Activated CD4-positive, alpha-beta T cell treated with anti-CD3 and anti-CD28 coated beads, Interleukin-2, amount 50 U/mL, for 16 hours (primary cell): ENCODE measurements at places on chromosomes 4 and X.
A peak's percentile ranks its signal among the peaks of the same experiment; 100 is the strongest.

GRCh38 chrX:13891377-13892140, 74.7 kb upstream of the GPM6B start:
- DNase-seq = no peak

DNA sequence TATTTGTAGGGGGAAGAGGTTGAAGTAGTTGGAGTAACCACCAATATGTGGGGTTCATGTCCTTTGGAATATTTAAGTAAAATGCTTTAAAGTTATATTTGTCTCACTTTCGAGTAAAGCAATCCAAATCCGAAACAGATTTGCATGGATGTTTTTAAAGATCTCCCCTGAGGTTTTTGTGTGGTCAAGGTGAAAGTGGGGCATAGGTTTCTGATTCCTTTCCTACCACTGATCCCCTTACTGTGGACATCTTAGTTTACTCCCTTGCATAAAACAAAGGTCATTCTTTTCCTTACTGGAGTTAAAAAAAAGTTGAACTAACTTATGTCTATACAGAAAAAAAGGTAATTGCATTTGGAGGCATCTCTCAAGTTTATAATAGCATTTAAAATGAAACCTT, 71.9 kb upstream of the PHOX2B start:
- DNase-seq = no peak

DNA sequence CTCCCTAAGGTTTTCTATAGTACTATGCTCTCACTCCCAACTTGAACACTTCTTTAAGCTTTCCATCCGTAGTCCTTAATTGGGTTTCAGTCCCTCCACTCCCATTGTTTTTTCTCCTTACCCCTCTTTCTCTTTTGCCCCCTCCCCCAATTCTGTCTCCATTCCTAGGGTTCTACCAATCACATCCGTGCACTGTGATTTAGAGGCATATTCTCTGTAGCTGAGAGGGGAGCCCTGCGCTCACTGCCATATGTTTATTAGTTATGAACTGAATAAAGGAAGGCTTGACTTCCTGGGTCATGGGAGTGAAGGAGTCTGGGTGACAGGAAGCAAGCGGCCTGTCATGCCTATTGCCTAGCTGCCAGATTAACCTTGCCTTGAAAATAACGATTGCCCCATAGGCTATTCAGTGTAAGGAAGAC, 471 bp downstream of the MCTS1 start:
- peak; percentile 53 for DNase-seq

DNA sequence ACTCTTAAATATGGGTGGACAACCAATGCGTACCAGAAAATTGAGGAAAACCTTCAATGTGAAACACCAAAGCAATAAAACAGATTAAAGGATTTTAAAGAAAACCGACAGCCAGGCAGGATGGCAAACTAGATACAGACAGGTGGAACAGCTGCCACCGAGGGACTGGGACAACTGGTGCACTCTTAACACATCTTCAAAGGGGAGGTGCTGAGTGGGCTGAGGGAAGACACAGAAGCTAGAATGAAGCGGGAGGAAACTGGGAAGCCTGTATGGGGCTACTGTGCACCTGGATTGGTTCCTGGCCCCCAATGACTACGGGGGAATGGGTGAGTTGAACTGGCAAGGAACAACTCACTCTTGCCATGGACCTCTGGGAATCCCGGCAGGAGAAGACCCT, 20.7 kb downstream of the ZNF280C start:
- no peak for DNase-seq

DNA sequence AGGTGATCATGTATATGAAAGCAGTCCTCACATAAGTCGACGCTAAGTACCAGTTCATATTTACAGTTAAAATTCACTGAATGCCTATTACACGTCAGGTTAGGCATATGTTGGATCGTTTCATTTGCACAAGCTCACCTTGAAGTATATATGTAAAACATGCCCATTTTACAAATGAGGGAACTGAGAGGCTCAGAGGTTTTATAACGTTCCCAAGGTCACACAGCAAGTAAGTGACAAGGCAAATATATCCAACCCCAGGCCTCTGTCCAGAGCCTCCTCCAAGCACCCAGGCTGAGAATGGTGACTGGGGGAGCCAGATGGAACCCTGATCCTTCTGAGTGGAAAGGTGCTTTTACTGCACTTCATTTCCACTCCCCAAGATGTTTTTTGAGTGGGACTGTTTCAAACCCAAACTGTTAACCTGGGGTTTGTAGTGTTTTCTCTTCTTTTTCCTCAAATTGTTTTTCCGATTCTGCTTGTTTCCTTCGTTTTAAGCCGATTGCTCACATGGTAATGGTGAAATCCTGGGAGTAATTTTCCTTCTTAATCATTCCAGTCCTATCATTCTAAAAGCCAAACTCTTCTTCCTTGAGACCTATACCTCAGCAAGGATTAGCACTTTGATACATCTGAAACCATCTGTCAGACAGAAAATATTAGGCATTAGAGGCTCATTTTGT, 791 bp downstream of the SMIM20 start:
- DNase-seq = no peak

DNA sequence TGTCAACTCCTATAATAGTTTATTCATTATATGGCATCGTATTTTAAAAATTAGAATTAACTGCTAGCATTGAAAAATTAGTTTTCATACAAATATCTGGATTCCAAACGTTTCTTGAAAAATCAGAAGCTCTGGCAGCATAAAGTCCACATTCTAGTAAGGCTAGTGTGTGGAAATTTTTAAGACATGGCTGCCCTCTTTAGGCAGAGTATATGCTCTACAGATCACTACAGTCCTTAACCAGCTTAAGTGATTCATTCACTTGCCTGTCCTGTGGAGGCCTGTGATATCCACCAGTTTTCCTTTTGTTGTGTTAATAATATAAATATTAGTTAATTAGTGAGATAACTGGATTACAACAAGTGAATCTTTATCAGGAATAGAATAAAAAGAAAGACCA, 287.2 kb downstream of the OPHN1 start:
- DNase-seq = peak; percentile 2

DNA sequence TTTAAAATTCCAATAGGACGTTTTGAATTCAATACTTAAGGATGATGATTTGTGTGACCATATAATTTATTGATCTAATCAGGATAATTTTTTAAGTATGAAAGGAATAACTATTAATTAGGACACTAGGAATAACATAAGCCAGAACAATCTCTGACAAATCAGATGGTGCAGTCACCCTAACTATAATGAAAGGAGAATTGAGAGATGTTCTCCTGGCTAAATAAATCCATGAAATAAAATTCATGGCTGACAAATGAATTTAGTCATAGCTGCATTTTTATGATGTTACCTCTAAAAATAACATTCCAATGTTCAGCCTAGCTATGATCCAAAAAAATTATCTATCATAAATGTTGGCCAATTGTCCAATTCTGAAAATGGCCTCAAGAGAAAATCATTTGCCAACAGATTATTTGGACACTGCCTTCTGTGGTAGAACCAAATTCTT, 190.6 kb upstream of the NEIL3 start:
- DNase-seq = no peak

- DNase-seq = no peak
These were observed 62.0 kb downstream of the AWAT2 start for GRCh38 chrX:69987691-69988090.

DNA sequence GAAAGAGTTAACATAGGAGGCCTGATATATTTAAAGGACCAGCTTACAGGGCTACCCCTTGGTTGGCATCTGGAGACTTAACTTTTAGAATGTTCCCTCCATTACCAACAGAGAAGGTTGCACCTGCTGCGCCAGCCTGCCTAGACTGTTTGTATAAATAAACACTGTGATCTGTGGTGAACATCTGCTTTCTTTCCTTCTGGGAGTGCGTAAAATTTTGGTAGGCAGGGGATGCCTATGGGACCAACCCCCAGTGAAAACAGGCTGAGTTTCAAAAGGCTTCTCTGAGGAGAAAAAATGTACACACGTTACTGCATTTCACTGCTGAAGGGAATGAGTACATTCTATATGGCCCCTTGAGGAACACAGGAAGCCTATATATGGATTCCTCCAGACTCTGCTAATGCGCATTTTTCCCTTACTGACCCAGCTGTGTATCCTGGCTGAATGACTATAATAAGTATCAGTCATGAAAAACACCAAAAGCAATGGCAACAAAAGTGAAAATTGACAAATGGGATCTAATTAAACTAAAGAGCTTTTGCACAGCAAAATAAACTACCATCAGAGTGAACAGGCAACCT, 13.8 kb downstream of the CENPC start:
- no peak for DNase-seq

DNA sequence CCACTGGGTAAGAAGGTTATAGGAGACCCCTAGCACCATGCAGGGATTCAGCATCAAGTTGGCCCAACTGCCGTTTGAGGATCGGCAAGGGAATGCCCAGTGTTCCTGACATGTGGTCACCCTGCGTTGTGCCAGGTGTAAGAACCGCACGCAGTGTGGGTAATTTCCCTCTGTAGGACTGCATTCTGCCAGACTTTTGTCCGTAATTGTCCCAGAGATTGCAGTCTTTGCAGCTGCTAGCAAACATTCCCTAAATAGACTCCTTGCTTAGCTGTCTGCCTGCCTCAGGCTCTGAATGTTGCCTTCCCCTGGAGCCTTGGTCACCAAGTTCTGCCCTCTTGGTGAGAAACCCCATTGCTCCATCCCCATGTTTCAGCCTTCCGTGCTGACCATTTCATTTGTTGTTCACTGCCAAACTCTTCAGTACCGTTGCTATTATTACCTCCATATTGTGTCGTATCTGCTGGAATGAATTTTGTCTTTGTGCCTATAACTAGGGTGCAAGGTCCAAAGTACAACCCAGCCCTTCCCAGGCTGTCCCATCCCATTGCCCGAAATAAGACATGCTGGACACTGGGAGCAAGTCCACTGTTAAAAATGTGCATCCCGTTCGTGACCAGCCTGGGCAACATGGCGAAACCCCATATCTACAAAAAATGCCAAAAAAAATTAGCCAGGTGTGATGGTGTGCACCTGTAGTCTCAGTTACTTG, 53.8 kb upstream of the USP9X start:
- no peak for DNase-seq

DNA sequence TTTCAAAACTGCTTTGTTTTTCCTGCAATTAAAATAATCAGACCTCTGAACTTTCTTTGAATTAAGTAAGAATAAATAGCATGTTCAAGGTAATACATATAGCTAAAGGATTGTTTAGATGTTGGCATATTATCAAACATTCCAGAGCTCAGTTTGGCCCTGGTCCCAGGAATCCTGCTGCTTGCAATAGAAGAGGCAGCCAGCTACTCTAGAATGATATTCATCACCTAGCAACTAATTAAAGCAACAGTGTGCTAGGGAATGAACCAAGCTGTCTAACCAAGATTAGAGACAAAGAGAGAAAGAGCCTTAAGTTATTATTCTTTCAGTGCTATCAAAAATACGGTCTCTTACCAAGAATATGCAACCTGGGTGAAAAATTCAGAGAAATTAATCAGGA, 460.9 kb downstream of the GABRG1 start:
- no peak for DNase-seq

- DNase-seq = no peak
These were observed 92.9 kb downstream of the FNIP2 start for GRCh38 chr4:158861766-158862165.

DNA sequence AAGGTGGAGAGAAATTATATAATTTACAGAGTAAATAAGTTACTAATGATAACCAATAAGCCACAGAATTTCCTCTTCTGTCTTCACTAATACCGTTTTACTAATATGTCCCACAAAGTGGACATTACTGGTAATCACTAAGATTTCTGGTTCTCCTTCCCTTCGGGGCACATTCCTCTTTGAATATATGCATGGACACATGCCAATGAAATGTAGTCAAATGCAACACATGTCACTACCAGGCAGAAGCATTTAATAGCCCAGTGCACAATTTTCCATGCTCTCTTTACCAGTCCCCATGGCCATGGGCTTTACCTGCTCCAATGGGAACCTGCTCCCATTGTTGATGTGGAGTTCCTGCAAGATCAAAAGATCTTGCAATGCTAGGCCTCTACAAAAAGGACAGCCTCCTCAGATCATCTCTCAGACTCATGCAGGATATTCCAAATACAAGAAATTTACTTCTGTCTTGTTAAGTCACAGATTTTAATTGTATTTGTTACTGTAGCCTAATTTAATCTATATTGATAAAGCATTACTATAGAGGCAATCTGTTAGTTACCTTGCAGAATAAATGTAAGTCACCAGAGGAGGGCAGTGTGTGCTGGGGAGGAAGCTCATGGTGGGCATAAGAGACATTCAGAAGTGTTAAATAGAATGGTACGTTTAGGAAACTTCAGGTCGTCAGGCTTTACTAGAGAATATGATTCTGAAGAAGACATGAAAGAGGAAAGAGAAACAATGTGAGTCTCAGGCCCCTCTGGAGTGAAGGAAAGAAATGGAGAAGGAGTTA, 37.1 kb upstream of the INPP4B start:
- no peak for DNase-seq

DNA sequence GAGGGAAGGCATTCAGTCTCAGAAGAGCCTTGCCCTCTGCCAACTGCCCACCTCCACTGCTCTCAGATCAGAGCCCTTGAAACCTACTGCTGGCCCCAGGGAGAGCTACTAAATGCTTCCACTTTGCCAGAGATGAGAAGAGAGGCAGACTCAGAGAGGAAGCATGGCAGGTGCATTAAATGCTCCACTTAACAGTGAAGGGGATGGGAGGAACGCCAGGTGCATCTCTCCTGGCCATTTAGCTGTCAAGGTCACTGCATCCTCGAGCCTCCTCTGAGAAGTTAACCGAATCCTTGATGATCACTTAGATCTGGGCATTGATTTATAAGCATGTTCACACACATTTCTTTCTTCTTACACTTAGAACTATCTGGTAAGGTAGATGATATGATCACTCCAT, 15.0 kb downstream of the TRPC5 start:
- DNase-seq = no peak

GRCh38 chr4:179634862-179635261, 2192.6 kb upstream of the AGA start:
- no peak for DNase-seq

DNA sequence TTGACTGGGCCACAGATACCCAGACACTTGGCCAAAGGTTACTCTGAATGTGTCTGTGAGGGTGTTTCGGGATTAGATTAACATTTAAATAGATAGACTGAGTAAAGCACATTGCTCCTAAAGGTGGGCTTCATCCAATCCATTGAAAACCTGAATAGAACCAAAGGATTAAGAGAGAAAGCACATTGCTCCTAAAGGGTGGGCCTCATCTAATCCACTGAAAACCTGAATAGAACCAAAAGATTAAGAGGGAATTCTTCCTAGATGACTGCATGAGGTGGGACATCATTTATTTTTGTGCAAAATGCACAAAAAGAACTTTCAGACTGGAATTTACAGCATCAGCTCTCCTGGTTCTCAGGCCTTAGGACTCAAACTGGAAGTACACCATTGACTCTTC, 351.2 kb upstream of the PCDH10 start:
- DNase-seq = no peak
